ENCODE measurements at places on chromosomes 4 and X. TPM values are rescaled to one million over a fixed set of nuclear protein-coding genes. Genes with fewer than 3 reads are reported as not detected.
A peak's percentile ranks its signal among the peaks of the same experiment; 100 is the strongest.

- DNase-seq = no peak
Measured at GRCh38 chr4:38872620-38873019, 5.0 kb downstream of the FAM114A1 start.

- no peak for DNase-seq
Measured at GRCh38 chr4:169153481-169154087, 117.2 kb downstream of the SH3RF1 start.

GRCh38 chrX:30521440-30522182 is 56.0 kb downstream of the TASL start:
- peak; percentile 46 for DNase-seq

- DNase-seq = no peak
Measured at GRCh38 chr4:123972031-123972430, 575.4 kb downstream of the SPRY1 start.

- DNase-seq = no peak
Measured at GRCh38 chrX:153909024-153909979, 4.8 kb downstream of the AVPR2 start.

- no peak for DNase-seq
Measured at GRCh38 chr4:61335241-61335763, 135.2 kb downstream of the ADGRL3 start.

Gene BMPR1B
- 11.5 TPM for total RNA-seq

GRCh38 chr4:20859097-20859781 is 159.0 kb downstream of the PACRGL start:
- DNase-seq = no peak

Gene PABPC4L
- 0.90 TPM for total RNA-seq

Gene APLN
- total RNA-seq = 7.3 TPM

Gene ATP11C
- 44.3 TPM for total RNA-seq

Gene SCD5
- 31.3 TPM for total RNA-seq

DNA sequence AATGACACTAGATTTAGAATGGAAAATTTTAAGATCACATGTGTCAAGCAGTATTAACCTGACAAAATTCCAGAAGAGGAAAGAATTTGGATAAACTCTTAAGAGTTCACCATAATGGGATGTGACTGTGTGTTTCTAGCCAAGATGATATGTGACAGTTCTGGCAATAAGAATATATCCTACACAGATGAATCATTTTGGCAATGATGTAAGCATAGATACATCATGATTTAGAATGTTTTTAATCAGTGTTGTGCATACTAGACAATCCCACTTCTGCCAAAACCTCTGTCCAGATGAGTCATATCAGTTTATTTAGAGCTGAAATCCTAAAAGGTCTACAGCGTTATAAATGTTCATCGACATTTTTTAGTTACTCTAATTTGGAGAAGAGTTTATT is 48.8 kb downstream of the PTCHD1 start:
- DNase-seq = peak; percentile 20

DNA sequence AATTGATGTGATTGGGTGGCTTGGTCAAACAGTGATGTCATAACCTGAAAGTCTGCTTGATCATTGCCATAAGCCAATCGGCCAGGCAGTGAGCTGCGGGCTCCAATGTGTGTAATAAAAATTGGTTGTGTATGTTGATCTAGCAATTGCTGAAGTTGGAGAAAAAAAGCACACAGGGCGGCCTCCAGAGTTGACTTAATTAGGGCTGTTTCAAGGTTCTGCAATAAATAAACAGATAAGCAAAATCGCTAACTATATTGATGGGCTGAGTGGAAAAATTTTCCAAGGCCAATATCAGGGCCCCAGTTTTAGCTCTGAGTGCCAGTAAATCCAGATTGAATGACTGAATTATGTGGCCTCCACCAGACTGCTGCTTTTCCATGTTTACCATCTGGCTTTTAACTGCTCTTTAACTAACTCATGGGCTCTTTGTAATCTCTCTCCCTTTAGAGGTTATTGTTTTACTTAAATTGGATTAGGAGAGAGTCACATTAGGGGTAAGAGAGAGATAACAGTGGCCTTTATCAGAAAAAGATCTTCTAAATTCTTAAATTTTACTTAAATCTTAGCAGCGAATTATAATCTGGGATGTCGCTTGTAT is 160.6 kb upstream of the WDFY3 start:
- DNase-seq = no peak

Gene ZBTB33
- 16.4 TPM for total RNA-seq

GRCh38 chr4:36208893-36209473 is 35.3 kb downstream of the ARAP2 start:
- DNase-seq = no peak

Gene PABPC5
- 3.7 TPM for total RNA-seq

Gene UGT2B11
- total RNA-seq = not detected

- DNase-seq = no peak
Measured at GRCh38 chr4:70556856-70557255, 35.2 kb upstream of the AMBN start.

GRCh38 chrX:45614853-45615252 is 414.2 kb upstream of the DIPK2B start:
- no peak for DNase-seq

- DNase-seq = no peak
Measured at GRCh38 chrX:8139716-8140115, 31.4 kb downstream of the VCX2 start.

Gene CLIC2
- total RNA-seq = 0.32 TPM

GRCh38 chrX:153905481-153906095 is 1.1 kb downstream of the AVPR2 start:
- no peak for DNase-seq

GRCh38 chr4:120731561-120731960 is 191.0 kb downstream of the PRDM5 start:
- peak; percentile 9 for DNase-seq

DNA sequence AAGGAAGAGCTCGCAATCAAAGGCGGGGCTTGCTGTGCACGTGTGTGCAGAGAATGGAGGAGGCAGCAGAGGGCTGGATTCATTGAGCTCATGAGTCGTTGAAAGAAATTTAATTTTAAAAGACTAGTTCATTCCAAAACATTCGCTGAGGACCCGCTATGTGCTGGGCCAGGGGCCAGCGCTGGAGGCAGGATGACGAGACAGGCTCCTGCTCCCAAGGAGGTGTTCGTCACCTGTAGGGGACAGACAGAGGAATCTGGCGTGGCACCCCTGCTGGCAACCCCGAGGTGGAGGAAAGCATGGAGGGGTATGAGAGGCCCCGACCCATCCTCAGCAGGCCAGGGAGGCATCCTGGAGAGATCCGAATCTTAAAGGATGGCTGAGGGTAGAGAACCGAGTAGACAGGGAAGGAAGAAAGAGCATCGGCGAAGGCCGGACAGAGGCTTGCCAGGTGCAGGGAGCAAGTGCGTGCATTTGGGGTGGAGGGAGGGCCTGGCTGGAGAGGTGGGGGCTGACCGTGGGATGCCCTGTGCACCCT is 96.4 kb downstream of the CPZ start:
- DNase-seq = no peak

Measured in LHCN-M2 (cell line).